Esophagus mucosa (tissue), 1 donor: ENCODE measurements at places on chromosomes 2 and 18. TPM values are rescaled to one million over a fixed set of nuclear protein-coding genes. Genes with fewer than 3 reads are reported as not detected.

GRCh38 chr2:23381084-23381483 is 3.9 kb upstream of the KLHL29 start:
- ATAC-seq: peak; percentile 83

- ATAC-seq: no peak
These were observed 171.6 kb upstream of the SETBP1 start for GRCh38 chr18:44509048-44509447.

XDH gene
- total RNA-seq: 39.7 TPM

ABHD1 gene
- not detected for total RNA-seq
